ENCODE measurements at places on chromosomes 7 and 10.

- DNase-seq: no peak
Observed at GRCh38 chr7:99404235-99404976, 4.0 kb downstream of the PDAP1 start.

DNA sequence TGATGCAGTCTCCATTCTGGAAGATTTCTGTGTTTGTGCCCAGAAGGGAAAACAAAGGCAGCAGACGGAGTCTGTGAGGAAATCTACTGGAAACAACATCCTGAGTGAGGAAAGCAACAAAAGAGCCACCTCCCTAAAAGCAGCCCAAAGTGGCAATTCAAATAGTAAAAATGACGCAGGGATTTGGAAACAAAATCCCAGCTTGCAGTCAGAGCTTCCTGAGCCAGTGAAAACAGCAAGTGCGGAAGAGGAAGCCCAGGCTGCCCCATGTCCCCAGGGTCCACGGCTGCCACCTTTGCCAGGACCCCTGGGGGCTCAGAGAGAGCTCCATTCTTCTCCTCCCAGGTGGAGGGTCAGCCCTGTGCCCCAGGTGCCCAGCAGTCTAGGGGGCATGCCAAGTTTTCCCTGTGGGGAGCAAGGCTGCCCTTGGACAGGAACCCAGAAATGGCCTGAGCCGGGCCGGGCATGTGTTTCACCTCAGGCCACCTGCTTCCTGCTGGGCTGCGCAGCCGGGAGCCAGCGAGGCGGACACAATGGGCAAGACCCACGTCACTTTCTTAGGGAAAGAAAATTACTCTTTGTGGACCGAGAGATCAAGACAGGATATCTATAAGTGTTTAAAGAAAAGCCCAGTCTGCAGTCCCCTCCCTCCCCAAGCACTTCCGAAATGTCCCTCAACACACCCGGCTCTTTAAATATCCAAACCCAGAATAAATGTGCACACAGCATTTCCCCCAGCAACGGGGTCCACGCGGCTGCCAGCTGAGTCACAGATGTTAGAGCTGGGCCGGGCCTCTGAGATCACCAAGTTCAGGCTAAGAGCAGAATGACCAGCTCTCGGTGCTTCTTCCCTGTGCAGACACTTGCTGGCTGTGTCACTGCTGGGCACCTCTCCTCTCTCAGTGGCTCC is 231.1 kb downstream of the ARHGAP12 start:
- DNase-seq: no peak

GRCh38 chr7:48088559-48089045 is 463 bp upstream of the UPP1 start:
- DNase-seq: no peak

DNA sequence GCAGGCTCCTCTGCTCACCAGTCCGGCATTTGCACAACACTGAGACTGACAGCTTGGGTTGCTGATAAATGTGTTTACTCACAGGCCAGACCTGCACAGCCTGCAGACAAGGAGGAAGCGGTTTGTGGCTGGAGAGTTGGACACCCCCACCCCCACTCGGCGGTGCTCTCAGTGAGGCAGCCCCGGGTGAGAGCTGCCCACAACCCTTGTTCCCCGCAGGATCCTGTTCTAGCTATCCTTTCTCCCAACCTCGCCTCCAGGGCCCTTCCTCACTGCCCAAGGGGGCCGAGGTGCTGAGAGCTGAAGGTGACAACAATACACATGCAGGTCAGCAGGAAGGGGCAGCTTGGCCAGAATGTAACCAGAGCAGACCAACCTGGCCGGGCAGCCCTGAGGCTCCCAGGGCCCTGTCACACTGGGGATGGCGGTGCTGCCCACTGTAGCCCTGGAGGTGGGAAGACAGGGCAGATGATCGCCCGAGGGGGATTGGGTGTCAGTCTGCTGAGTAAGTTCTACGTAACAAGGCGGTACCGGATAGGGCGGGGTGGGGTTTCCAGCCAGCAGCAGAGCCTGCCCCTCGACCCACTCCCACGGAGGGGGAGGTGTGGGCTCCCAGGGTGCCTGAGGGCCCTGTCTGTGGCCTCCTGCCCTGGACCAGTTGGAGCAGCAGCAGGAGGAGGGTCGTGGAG is 2.1 kb upstream of the ADAM8 start:
- DNase-seq: peak; percentile 81

DNA sequence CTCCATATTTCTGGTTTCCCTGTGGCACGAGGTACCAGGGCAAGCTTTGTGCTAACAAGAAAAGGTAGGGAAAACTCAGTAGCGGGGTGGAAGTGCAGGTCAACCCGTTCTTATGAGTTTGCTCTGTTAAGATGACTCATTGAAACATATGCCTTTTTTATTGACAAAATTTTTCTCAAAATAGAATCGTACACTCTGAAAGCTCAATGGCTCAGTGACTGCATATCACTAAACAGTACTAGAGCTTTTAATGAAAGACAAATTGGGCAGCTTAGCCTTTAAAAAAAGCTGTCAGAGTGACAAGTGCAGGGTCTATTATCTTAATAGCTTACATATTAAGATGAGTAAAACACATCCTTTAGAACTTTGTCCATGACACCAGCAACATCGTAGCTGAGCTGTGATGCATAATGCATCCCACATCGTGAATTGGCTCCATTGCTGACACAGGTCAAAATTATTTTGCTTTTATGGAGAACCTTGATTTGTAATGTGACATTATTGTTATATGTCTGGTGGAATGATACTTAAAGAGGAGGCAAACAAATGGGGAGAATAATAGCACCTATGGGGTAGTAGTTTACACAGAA is 264.4 kb downstream of the ETV1 start:
- no peak for DNase-seq

DNA sequence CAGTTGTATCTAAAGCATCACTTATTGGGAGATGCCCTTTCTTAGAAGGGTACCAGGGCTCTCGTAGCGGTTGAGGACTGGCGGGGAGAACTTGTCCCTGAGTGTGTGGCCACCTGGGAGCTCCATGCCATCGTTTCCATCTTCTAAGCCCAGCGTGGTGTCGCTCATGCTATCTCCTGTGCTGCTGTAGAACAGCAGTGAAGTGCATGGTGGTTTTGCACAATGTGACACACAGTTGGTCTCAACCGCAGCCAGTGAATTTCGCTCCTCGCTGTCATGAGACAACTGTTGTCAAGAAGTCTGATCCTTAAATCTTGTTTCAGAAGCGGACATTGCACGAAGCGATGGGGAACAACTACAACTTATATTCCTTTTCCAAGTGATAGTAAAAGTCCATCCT is 283.4 kb downstream of the GRID1 start:
- no peak for DNase-seq

DNA sequence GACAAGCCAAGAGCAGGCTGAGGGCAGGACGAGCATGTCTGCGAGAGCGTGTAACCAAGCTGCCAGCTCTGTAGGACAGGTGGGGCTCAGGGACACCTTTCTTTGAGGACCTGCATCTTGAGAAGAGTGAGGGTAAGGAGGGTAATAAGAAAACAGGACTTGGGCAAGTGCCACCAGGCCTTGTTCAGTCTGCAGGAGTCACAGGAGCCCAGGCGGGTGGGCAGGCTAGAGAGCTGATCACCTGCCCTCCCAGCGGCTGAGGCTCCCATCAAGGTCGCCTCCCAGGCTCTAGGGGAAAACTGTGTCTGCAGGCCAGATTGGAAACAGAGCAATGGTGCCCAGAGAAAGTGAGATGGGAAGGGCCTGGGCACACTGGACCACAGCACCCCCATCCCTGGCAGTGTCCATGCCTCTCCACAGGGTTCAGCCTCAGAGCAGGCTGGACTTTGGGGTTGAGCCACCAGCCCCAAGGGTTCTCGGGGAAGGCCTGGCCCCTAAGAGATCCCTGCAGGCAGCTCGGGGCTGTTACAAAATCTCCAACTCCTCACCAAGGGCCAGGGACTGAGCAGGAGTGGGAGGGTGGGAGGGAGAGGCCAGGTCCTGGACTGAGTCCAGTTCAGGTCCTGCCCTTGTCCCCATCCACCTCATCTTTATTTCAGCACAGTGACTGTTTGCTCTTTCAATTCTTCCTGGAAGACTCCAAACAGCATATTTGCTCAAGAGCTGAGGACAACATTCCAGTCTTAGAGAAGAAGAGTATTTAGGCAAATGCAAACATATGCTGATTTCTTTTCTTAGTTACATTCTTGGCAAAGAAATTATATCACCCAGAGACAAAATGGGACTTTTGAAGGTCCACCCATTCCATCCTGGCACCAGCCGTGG is 161.9 kb downstream of the GRID1 start:
- DNase-seq: no peak

DNA sequence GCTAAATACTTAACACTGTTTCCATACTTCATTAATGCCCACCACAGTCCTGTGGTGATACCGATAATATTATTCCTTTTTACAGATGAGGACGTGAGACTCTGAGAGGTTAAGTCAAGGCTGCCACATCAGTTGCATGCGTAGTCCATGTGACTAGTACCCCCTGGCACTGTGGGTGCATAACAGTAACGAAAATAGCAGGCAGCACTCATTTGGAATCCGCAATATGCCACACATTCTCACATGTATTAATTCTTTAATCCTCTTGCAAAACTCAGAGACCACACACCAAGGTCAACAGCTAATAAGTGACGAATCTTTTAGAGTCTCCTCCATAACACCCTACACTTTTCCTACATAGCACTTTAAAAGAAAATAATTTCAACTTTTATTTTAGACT is 99.5 kb upstream of the HABP2 start:
- DNase-seq: no peak

GRCh38 chr10:74748468-74749031 is 77.8 kb upstream of the KAT6B start:
- DNase-seq: no peak

GRCh38 chr10:130630135-130630534 is 493.9 kb downstream of the GLRX3 start:
- no peak for DNase-seq

DNA sequence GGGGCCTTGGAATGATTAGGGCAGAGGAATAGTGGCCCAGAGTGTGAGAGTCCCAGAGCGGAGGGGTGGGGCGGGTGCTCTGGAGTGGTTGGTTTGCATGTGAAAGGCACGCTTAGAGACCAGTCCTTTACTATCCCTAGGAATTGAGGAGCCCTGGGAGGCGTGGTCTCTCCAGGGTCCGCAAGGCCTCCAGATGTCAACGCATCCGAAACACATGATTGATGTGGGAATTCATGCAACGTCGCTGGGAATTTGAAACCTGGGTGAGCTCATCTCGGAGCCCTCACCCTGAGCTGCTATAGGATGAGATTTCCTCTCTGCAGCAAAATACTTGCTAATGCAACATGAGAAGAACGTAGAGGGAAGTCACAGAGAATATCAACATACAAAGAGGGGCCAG is 51.2 kb downstream of the NPTX2 start:
- DNase-seq: no peak

DNA sequence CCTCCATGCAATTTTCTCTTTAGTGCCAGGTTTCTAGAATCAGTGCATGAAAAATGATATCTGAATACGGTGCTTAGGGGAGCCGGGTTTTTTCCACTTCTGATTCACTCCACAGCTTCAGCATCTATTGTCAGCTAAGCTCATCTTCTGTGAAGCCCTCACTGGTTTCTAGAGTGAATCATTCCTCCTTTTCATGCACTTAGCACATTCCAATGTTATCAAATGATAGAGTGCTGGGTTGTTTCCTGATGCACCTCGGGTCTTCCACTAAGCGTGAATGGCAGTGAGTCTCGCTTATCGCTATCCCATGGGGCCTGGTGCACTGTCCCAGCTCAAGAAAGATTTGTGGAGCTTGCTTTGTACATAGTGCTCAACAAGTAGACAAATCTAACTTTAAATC is 170.9 kb upstream of the RHEB start:
- no peak for DNase-seq

- no peak for DNase-seq
Observed at GRCh38 chr7:106679153-106679931, 18.4 kb upstream of the CCDC71L start.

DNA sequence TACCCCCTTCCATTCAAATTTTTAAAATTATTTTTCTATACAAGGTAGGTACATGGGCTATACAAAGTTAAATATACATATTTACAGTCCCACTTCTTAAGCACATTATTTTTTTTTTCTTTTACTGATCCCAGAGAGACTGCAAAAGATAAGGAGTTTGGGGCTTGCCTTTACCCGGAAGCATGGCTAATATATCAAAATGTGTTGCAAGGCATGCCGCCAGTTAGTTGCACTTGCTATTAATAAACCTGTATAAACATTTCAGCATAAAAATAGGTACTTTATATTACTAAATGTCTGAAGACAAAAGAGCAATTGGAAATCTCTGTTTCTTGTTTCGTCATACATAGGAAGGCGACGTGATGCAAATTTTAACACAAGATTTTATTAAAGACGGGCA is 21.5 kb upstream of the PDLIM1 start:
- no peak for DNase-seq

DNA sequence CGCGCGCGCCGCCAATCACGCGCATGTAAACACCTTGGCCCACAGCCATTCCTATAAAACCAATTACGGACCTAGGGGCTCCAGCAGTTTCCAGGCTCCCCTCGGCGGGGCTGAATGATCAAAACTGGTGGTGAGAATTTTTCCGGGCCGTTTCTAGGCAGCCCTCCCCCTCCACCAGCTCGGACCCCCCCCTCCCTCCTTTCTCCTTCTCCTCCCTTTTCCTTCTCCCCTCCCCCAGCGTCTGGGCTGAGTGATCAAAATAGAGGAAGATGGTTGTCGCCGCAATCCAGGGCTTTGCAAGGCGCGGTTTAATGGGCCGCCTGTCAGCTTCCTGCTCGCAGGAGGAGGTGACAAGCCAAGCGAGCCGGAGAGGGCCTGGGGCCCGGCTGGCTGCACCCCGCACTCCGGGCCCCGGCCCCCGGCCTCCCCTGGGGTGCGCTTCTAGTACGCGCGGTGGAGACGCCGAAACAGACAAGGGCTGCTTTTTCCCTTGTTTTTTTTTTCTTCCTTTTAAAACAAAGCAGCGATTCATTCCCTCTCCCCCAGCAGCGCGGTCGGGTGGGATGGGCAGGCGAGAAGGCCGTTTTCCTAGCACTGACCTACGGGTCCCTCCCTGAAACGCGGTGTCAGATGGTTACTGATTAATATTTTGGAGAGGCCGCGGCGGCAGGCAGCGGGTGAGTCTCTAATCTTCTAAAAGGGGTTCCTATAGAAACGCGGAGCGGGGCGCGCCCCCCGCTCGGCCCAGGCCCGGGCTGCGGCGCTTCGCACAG is 528 bp upstream of the TNRC18 start:
- DNase-seq: peak; percentile 58

- DNase-seq: peak; percentile 77
Observed at GRCh38 chr10:7121154-7121797, 289.6 kb downstream of the SFMBT2 start.

DNA sequence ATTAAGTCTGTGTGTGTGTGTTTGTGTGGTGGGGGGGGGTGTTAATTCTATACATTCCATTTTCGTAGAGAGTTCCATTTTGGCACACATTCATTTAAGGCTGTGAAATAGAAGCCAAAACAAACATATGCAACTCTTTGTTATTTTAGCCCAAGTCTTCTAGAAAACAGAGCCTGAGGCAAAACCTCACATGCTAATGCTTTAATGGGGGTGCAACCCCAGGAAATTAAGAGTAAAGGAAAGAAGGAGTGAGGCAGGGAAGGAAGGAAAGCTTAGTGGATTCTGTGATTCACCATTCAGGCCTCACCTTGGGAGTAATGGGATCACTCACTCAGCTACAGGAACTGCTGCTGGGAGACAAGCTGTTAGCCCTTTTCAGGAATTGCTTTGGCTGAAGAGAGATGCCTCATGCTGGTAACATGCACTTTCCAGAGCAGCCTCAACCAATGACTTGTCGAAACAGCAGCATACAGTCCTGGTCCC is 73.0 kb upstream of the CTTNBP2 start:
- no peak for DNase-seq

- no peak for DNase-seq
Observed at GRCh38 chr7:44755698-44756627, 7.3 kb downstream of the ZMIZ2 start.
